Activated CD4-positive, alpha-beta T cell treated with anti-CD3 and anti-CD28 coated beads for 36 hours (primary cell): ENCODE measurements at places on chromosomes 6 and 20.

DNA sequence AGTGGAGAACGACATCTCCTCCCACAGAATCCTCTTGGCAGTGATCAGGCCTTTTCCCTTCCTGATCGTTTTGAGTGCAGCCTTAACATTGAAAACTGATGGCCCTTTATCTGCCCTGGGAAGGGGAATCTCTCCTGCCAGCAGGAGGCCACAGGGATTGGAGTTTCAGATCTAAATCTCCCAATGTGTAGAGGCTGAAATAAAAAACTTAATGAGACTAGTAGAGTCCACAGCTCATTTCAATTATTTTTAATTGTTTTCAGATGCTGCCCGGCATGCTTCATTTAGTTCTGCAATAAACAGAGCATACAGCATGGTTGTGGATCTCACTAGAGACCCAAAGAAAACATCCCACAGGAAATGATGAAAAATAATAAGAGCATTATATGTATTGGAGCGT, 662.2 kb upstream of the HS3ST5 start:
- DNase-seq = no peak

DNA sequence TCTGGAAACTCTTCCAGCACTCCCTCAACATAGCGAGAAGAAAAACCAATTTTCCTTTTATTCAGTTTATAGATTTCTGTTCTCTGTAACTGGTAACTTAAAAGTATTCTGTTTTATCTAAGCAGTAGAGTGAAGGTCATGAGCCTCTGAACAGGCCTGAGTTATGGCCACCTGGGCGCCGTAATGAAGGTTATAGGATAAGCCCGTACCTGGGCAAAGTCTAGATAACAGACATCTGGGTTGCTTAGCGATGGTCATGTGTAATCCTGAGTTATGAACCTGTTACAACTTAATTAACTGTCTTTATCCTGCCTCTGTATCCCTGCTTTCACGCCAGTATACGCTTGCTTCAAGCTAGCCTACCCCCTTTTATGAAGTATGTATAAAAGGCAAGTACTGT, 13.0 kb upstream of the FAM217A start:
- no peak for DNase-seq

- DNase-seq = no peak
Measured at GRCh38 chr6:118391086-118391485, 157.0 kb upstream of the PLN start.

DNA sequence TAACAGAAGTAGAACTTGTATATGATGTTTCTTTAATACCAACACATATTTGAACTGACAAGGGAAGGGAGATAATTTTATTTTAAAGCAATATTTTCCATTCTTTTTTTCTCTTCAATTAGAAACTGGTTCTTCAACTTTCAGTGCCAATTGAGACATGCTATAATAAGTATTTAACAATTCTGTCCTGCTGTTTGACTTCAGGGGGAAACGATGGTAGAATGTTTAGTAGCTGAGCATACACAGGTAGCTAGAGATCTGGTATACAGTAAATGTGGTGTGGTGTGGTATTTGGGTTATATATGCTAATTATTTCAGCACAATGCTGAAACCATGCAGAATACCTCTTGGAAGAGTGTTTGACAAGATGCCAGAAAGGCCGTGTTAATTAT, 156.9 kb downstream of the ARID1B start:
- DNase-seq = no peak

DNA sequence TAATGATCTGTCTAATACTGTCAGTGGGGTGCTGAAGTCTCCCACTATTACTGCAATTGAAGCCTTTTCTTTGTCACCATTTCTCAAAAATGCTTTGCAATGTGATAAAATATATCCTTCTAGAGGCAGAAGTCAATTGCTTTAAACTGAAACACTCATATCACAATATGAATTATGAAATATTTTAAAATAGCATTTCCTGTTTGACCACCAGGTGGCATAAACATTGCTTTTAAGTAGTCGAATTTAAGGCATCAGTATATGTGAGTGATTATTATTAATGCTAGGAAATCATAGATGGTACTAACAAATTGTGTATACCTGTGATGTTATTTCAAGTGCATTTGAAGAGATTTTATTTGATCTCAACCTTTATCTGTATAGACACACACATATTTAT, 87.5 kb downstream of the MEI4 start:
- DNase-seq = no peak

DNA sequence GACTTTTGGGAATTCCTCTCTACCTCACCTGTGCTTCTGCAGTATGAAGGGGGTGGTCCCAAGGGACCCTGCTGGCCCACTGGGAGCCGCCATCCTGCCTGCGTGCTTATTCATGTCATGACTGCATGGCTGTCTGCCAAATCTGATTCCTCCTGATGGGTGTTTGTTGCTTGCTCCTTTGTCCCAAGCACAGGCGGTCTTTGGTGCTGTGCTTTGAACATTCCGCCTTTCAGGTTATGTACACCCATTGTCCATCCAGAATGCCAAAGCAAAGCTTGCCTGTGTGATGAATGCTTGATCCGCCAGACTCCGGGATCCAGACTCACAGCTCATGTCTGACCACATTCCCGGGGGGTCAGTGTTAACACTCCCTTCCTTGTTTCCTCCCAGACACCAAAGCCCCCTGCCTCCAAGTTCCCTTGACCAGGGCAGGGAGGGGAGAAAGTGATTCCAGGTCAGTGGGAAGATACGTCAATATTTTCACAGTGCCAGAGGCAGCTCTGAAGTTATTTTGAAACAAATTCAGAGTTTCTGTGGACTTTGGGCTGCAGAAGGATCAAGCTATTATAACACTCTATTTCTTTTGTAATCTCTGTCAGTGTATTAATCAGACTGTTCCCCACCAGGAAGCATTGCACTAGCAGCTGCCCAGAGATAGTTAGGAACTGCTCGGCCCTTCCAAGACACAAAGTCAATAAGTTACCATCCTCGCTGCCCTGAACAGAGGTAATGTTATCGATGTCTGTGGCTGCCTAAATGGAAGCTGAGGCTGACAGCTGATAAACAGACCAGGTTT, 9.5 kb downstream of the DAAM2 start:
- DNase-seq = no peak

GRCh38 chr6:75824160-75824559, 75.1 kb downstream of the MYO6 start:
- DNase-seq = no peak

DNA sequence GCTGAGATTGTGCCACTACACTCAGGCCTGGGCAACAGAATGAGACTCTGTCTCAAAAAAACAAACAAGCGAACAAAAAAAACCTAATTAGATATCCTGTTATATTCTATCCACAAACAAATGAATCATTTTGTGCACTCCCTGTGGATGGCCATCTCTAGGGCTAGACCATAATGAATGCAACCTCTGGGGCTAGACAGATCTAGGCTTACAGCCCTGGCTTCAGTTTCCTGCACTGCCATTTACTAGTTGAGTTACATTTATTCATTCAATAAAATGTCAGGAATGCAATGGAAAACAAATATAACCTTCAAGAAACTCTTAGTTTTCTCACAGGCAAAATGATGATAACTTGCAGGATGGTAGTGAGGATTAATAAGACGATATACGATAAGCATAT, 6.6 kb upstream of the RNF8 start:
- no peak for DNase-seq
